ENCODE measurements at places on chromosomes 12 and 14.

DNA sequence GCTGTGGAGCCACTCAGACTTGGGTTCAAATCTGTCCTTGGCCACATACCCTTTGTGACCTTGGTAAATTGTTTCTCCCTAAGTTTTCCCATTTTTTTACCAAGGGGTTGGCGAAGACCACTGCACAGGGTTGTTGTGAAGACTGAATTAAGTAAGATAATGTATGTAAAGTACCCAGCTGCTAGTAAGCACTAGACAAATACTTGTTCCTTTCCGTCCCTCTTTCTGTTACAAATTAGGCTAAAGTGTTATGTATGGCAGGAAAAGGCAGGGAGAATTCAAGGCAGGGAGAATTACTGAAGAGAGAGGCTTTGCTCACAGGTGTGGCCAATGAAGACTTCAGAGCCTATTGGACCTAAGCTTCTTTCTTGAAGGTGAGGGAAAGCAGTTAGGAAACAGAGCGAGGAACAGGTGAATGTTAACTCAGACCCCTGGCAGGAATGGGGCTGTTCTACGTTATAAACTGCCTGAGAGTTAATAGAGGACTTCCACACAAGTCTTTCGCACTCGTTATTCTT is 25.9 kb downstream of the ABHD12B start:
- DNase-seq: no peak

GRCh38 chr12:111937429-111937828 is 75.5 kb downstream of the TMEM116 start:
- DNase-seq: no peak

GRCh38 chr14:99648027-99648784 is 3.3 kb downstream of the HHIPL1 start:
- DNase-seq: no peak

- DNase-seq: no peak
These were observed 14.7 kb upstream of the HHIPL1 start for GRCh38 chr14:99630202-99630601.

GRCh38 chr12:65574867-65575266 is 249.4 kb upstream of the HMGA2 start:
- DNase-seq: no peak

- no peak for DNase-seq
These were observed 144.8 kb downstream of the PIWIL1 start for GRCh38 chr12:130482448-130482847.

DNA sequence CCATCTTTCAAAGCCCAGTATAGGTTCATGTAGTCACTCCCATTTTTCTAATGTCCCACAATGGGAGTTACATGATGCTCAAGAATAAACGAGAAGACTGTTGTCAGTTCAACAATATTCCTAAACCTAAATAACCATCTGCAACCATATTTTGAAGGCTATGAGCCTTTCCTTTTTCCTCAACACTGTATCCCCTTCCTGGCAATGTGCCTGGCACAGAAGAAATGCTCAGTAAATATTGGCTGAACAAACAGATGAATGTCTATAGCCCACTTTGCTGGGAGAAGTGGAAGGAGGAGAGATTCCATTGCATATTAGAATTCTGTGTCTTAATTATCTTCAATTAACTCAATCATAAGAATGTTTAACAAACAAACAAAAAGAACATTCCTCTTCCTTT is 6.1 kb downstream of the ARMH4 start:
- no peak for DNase-seq

GRCh38 chr14:91292491-91292890 is 48.0 kb upstream of the GPR68 start:
- no peak for DNase-seq
